ENCODE measurements at places on chromosomes 2 and 18.

DNA sequence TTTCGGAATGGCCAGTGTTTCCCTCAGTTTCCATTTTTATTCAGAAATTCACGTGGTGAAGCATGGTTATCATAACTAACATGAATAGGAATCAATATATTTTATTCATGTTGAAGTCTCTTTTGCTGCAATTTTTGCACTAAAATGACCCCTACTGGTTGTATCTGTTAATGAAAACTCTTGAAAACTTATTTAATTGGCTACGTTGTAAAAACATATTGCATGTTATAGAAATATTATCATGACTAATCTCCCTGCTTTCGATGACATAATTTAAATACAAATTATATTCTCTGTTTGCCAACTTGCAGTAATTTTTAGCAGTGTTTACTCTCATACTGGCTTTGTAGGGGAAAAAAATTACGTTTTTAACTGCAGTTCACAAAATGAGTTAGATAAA is 3.5 kb downstream of the CRIM1 start:
- DNase-seq: no peak

DNA sequence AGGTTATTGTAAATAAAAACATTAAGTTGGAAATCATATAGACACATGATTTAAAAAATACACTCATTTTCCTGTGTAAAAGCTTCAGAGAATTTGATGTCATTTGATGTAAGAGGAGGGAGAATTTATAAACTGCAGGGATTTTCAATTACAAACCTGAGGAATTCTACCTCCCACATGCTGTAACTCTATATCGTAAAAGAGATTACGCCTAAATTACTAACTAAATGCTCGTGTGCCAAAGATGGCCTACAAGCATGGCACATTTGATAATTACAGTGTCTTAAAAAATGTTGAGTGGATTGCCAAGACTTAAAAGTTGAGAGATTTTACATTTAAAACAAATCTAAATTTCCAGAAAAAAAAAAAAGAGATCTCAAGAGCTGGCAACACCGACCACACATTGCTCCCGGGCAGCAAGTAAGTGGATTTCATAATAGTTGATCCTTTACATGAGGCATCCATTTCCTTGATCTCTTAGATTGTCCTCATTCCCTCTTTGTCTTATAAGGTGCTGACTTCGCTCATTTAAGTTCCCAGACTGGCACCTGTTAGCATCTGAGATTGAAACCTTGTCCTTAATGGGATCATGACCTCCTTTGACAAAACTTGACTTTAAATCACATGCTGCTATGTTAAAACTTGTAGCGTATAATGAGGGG is 840.3 kb upstream of the ZEB2 start:
- DNase-seq: no peak

GRCh38 chr2:167785606-167786216 is 461.7 kb downstream of the STK39 start:
- DNase-seq: no peak

- DNase-seq: no peak
Measured at GRCh38 chr2:167200019-167200418, 311.7 kb downstream of the XIRP2 start.

DNA sequence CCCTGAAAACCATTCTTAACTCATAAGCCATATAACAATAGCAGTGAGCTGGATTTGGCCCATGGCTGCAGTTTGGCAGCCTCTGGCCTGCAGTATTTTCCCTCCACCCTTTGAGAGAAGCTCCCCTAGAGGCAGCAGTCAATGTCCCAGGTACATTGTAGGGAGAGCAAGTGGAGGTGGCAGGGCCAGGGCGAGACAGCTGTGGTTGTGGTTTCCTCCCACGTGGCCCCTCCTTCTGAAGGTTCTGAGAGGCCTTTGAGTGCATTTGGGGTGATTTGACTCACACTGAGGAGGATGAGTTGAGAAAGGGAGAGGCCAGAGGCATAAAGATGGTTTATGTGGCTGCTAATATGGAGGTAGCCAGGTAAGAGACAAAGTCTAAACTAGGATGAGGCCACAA is 45.5 kb upstream of the LDAH start:
- DNase-seq: no peak

DNA sequence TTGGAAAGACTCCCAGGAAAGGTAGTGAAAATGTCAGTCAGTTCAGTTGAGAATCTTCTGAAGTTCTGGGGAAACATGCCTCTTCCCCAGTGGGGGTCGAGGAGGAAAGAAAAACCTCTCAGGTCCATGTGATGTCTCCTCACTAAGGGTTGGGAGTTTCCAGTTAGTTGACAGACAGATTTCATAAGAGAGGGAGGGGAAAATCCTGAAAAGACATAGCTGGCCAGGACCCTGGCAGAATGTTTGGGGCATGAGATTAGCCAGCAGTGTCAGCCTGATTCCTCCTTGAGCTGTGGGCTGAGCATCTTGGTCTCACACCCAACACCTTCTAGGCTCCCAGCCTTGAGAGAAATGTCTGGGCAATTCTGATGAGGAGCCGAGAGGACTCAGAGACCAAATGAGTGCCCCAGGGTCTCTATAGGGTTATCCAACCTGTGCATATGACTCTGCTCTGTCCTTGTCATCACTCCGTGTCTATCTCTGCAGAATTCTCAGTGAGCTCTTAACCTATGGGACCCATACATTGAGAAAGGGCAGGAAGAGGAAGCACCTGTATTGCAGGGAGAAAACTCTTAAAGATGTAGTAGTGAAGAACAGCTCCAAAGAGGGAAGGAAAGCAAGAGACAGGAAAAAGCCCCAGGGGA is 13.9 kb downstream of the BMP10 start:
- DNase-seq: no peak
